ENCODE measurements at places on chromosomes 7 and 10.

GRCh38 chr10:132942101-132943057 is at the start of gene CFAP46:
Gene CFAP46 (minus strand): TSS chr10:132942570. CDS start chr10:132942484, 86 bp downstream.
- DNase-seq = no peak

- no peak for DNase-seq
These were observed 317.1 kb upstream of the SEMA3C start for GRCh38 chr7:81235997-81236396.

- no peak for DNase-seq
These were observed 171.2 kb downstream of the PRKAG2 start for GRCh38 chr7:151705636-151706276.

DNA sequence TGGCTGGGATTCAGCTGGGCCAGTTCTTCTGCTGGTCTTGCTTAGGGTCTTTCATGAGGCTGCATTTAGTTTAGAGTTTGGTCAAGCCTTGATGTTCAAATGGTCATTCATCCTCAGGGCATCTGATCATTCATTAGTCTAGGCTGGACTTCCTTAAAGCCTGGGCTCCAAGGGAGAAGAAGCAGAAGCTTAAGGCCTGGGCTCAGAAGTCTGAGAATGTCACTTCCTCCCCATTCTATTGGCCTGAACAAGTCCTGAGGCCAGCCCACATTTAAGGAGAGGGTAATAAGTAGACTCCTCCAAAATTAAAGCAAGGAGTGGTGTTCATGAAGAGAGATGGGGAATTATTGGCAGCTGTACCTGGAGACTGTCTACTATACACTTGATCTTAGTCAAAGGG is 193.2 kb upstream of the HABP2 start:
- no peak for DNase-seq

- DNase-seq = no peak
These were observed 208.8 kb downstream of the STK31 start for GRCh38 chr7:23918856-23919255.

- no peak for DNase-seq
These were observed 110.3 kb downstream of the KAT6B start for GRCh38 chr10:74936577-74937265.

- DNase-seq = no peak
These were observed 80.2 kb downstream of the RNF133 start for GRCh38 chr7:122618585-122619189.

- DNase-seq = no peak
These were observed 11.8 kb upstream of the CELF2 start for GRCh38 chr10:11005725-11006427.

DNA sequence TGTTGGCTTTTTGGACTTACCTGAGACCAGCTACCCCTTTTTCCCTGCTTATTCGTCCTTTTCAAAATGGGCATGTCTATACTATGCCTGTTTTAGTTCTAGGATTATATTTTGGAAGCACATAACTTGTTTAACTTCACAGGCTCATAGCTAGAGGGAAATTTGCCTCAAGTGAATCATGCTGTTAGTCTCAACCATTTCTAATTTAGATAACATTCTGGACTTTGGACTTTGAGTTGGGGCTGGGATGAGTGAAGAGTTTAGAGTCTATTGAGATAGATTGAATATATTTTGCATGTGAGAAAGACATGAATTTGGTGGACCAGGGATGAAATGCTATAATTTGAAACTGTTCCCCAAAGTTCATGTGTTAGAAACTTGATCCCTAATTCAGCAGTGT is 554.6 kb upstream of the C7orf33 start:
- no peak for DNase-seq
